ENCODE measurements at places on chromosomes 5 and 9.

DNA sequence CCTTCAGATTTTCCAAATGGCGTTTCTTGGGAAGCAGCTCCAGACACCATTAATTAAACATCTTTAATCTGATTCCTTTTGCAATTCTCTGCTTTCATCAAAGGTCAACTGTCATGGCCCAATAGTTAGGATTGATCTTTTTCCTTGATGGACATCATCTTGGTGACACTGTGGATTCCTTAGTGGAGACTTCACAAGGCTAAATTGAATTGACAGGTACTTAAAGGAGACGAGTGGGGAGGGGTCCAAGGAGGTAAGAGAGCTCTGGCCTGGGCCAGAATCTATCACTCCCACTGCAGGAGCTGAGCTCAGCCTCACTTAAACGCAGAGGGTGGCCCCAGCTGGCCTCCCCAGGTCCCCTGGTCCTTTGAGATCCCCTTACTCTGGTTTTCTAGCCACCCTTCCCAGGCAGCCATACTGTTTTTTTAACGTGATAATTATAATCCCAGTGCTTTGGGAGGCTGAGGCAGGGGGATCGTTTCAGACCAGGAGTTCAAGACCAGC is 9.9 kb upstream of the HMCN2 start:
- no peak for DNase-seq

- DNase-seq, result no peak
Measured at GRCh38 chr5:67426961-67427849, 230.6 kb upstream of the CD180 start.

DNA sequence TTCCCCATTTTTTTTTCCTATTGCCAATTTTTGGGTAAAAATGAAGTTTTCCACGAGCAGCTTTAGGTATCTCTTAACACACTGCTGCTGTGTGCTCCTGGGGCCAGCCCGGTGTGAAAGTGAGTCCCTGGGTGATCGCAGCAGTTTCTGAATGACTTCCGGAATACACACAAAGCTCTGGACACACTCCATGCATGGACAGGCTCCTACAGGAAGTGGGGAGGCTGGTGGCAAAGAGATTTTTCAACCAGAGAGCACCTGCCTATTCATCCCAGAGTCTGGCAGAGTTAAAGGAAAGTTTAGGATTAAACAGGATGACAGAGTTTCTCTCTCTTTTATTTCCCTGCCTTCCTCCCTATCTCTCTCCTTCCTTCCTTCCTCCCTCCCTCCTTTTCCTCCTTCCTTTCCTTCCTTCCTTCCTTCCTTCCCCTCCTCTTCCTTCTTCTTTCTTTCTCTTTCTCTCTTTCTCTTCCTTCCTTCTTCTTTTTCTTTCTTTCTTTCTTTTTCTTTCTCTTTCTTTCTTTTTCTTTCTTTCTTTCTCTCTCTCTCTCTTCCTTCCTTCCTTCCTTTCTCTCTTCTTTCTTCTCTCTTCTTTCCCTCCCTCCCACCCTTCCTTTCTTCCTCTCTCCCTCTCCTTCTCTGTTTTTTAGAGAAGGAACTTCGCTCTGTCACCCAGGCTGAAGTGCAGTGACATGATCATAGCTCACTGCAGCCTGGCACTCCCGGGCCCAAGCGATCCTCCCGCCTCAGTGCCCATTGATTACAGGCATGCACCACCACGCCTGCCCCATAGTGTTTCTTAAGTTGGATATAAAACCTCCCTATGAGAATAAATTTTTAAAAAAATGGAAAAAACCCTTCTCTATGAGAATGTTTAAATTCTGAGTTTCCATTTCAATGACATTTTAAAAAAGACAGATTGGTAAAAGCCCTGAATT is 38.7 kb upstream of the UBTD2 start:
- DNase-seq, result no peak

DNA sequence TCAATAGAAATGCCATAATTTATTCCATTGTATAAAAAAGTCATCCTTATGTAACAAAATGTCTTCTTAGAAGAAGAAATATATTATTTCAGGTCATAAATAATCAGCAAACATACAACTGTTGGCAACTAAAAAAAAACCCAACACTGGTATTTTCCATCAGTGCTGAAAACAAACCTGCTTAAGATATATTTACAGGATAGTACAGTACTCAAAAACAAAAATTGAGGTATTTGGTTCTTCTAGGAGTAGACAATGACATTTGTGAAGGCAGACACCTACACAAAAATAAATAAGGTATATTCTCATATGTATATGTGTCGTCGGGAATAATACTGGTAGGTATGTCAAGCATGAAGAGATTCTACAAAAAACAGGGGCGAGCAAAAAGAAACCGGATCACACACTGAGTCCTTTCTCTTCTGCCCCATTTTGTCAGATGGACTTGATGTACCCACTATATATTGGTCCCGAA is 2.9 kb downstream of the DUSP1 start:
- DNase-seq, result no peak

GRCh38 chr5:38289457-38289856 is 31.1 kb downstream of the EGFLAM start:
- no peak for DNase-seq

GRCh38 chr5:68478301-68479095 is 262.9 kb downstream of the PIK3R1 start:
- DNase-seq, result no peak

DNA sequence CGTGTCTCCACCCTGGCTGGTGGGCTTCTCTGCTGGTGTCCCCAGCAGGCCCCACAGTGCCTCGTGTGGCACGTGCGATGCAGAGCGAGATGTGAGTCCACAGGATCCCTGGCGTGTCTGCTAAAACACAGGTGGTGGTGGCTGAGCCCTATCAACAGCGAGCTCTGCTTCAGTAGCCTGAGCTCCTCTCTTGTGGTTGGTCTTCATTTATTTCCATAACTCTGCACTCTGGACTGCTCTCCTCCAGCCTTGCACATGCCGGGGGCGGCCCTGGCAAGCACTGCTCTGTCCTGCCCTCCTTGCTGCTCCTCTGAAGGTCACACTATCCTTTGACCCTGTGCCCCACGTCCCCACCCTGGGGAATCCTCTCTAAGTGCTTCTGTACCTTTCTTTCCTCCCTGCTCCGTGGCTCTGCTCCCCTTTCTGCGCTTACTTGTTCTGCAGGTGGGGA is 59.2 kb downstream of the NSUN2 start:
- no peak for DNase-seq

GRCh38 chr5:60810438-60811085 is 33.5 kb downstream of the ELOVL7 start:
- no peak for DNase-seq

GRCh38 chr5:31952067-31952466 is 222.1 kb downstream of the GOLPH3 start:
- DNase-seq, result no peak

GRCh38 chr9:112271466-112272098 is 61.8 kb downstream of the PTBP3 start:
- no peak for DNase-seq

DNA sequence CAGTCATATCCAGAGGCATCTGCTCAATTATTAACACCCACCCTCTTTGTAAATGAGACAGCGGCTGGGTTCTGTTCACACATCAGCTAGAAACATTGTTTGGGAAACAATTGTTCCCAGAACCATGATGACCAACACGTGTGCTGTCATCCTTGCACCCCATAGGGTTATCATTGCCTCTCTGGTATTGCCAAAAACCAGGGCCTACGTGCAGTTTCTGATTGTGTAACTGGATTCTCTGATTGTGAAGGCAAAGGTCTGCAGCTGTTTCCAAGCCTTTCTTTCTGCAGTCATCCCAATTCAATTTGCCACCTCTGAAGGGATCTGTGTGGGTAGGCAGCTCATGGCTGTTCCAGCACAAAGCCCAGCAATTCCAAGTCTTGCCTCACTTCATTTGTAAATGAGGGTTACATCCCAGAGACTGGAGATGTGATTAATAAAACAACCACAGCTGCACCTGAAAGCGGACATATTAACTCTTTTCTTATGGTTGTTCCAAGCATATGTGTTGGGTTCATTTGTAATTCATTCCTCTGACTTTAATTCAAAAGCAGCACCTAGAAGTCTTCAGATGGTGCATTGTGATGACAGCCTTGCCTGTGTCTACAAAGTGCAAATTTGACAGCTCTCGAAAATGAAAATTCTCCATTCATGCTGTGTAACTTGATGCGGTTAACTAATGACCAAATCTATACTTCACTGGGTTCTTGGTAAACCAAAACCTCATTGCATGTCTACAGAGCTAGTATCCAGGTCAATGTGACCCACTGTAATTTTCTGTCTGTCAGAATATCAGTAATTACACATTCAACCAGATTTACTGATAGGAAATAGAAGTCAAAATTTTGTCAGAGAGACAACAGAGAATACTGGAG is 66.6 kb downstream of the YIPF5 start:
- no peak for DNase-seq

- DNase-seq, result no peak
Measured at GRCh38 chr5:1708592-1709141, 91.0 kb downstream of the MRPL36 start.

GRCh38 chr9:7115606-7116005 is 357.8 kb downstream of the KDM4C start:
- no peak for DNase-seq

DNA sequence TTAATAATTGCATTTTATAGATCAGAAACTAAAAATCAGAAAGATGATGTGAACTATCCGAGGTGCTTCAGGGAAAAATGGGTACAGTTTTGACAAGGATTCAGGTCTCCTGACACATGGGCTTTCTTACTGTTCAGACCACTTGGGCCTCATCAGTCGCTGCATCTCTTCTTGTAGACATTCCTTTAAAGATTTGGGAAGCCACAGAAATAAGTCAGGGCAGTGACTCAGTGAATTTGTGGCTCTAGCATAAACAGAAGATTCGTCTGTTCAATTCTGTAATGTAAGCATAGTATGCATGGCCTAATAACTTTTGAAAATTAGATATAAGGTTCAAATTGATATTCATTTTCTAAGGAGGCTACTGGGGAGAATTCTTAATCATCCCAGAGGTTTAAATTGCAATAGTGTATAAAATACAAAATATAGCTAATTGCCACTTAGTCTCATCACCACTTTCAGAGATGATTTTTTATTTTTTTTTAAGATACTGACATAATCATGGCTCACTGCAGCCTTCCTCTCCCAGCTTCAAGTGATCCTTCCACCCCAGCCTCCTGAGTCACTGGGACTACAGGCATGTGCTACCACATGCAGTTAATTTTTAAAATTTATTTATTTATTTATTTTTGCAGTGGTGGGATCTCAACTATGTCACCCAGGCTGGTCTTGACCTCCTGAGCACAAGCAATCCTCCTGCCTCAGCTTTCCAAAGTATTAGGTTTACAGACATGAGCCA is 48.9 kb downstream of the RASEF start:
- DNase-seq, result no peak

DNA sequence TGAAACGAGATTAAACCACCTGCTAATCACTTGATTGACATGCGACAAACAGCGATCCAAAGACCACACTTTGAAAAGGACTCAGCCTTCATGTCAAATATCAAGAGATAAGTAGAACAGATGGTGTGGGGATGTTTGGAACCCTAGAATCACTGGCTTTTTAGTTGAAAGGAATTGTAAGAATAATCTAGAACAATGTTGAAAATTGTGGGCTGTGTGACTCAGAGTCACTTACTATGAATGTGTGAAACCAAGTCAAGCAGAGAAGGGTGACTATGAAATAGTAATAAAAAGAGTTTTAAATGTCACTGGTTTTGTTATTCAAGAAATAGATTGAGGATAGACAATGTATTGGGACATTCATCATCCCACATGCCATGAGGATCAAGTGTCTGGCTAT is 14.1 kb upstream of the C1QTNF3 start:
- DNase-seq, result no peak

DNA sequence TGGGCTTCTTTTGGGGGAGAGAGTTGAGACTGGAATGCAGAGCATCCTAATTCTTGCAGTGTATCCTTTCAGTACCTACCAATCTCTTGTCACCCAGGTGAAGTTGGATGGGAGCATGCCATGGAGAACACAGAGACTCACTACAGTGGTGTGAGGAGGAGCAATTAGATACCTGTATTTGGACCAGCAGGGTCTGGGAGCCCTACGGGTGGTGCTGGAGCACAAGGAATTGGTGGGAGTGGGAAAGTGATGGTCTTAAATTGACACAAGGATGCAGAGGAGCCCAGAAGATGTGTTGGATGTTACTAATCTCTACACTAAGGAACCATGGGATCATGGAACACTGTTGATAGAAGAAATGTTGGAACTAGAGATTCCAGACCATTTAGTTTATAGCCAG is 212.7 kb downstream of the CHSY3 start:
- no peak for DNase-seq

DNA sequence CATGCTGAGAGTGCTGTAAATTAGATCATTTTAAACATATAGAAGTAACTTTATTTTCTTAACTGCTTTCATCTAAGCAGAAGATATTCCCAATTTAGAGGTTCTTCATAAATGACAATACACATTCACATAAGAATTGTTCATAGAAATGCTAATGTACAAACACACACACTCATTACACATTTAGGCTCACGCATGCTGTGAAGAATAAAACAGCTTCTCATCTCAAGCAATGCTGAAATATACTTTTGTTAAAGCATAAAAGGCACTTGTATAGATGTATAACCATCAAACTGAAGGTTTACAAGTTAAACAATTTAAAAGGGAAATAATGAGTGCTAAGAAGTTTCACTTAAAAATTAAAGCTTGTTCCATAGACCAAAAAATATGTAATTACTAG is 18.1 kb upstream of the FTMT start:
- DNase-seq, result no peak

DNA sequence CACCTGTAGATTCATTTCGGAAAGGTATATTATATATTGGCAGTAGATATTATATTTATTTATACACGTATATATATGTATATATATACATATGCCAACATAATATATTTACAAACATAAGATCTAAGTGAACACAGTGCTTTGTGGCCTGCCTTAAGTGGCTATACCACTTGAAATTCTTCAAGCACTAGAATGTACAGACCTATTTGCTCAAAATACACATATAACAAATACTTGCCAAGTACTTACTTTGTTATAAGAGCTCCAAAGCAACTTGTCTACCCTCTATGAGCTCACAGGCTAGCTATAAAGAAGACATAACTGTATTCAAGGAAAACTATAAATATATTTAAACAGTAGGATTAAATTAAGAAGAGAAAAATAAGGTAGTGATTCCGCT is 33.6 kb upstream of the SLC36A1 start:
- DNase-seq, result no peak

DNA sequence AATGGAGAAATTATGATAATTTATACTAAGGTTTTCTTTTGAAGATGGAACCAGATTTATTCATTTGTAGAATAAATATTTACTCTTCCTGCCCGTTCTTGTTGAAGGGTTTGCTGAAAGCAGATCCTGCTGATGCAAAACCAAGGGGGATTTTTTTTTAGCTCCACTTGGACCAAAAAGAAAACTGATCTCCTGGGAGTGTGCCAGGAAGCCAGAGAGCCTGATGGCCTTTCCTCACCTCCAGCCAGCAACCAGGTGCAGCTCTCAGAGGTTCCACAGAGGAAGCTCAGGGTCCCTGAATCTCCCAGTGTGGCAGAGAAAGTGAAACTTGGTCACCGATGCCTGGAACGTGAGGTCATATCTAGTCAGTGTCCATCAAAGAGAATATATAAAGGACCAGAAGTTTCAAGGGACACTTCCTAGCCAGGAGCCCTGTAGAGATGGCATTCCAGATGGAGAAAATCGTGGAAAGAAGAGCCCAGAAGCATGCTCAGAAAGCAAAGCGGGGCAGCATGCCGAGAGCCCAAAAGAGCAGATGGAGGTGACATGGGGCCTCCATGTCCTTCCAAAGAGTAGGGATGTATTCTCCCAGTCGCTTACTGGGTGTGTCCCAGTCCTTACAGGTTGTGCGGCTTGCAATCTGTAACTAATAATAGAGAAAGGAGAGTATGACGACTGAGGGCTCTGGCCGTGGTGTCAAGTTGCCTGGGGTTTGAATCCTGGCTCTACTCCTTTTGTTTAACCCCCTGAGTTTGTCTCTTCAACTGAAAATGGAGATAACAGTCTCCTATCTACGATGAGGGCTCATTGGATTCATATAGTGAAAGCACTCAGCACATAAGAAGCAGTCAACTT is 12.2 kb downstream of the AFAP1L1 start:
- DNase-seq, result no peak
